GM04503 (cell line): ENCODE measurements at places on chromosomes 2 and 18.

DNA sequence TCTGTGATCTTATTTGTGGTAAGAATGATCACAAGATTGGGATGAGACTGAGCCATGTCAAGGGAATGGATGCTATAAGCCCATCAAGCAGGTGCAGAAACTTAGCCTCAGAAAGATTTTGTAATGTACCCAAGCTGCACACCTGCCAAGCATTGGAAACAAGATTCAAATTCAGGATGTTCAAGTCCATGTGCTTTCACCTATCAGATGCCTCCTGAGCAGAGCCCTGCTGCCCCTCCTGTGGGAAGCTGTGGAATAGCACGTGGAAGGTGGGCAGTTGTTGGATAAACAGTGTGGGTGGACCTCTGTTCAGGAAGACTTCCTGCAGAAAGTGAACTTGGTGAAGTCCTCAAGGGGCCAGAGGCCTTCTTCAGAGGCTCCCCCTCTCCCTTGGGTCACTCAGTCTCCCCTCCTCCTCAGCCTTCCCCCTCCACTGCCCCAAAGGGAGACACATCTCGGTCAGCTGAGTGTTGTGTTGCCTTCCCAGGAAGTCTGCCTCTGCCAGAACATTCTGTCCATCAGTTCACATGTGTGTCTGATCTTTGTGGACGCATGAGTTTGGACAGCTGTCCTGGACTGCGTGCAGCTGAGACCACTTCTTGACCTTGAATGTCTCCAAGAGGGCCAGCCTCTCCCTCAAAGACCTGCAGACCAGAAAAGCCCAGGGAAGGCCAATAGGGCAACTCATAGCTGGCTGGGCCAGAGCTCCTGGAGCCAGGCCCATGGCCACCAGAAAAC lies 186.1 kb downstream of the INHBB start:
- DNase-seq, result no peak

GRCh38 chr2:149857344-149857743 lies 269.8 kb upstream of the MMADHC start:
- no peak for DNase-seq

DNA sequence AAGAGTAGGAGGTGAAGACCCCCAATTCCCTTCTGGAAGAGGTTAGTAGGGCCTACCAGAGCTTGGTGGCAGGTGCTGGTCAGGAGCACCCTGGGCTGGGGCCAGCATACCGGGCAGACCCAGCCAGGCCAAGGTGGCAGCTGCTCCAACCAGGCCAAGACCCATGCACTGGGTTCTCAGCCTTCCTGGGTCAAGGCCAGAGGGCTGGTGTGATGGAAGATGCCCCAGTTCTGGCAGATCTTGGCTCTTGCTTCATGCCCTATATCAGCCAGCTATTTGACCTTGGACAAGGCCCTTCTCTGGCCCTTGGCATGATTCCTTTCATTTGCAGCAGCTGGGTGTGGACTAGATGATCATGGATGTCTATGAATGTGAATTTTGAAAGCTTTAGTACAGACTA lies 57.7 kb downstream of the PRKCE start:
- DNase-seq, result no peak

GRCh38 chr2:223863491-223863890 lies 26.1 kb upstream of the AP1S3 start:
- DNase-seq, result no peak

GRCh38 chr2:20471902-20472559 lies 25.2 kb downstream of the RHOB start:
- no peak for DNase-seq

DNA sequence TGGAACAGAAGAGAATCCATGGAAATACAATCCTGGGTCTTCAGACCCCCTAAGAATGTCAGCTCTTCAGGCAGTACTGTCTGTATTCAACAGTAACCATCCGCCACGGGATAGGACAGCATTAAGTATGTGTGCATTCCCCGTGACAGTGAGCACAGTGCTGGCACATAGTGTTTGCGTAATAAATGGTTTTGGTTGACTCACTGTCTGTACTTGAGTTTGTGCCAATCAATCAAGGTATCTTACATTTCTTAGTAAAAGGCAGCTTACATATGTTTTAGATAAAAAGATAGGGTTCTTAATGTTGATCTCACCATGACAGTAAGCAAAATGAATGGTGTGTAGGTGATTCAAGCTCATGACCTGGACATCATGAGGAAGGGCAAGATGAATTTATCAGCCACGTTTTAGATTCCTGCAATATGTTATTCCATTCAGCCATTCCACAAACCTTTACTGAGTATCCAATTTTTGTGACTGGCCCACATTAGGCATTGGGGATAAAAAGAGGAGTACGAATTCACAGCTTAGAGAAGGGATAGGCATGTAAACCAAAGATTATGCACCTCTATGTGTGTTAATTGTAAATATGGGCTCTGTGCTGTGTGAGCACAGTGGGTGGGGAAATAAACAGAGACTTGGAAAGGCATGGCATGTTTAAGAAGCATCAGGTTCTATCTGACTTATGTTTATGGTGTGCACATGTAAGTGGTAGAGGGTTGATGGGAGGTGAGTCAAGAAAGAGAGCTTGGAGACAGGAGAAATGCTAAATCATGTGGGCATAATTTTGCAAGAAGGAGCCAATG lies 258.8 kb downstream of the SLC8A1 start:
- no peak for DNase-seq

- no peak for DNase-seq
Measured at GRCh38 chr2:220420820-220421219, 793.4 kb downstream of the SLC4A3 start.

- DNase-seq, result no peak
Measured at GRCh38 chr2:184004289-184004947, 593.9 kb upstream of the ZNF804A start.

DNA sequence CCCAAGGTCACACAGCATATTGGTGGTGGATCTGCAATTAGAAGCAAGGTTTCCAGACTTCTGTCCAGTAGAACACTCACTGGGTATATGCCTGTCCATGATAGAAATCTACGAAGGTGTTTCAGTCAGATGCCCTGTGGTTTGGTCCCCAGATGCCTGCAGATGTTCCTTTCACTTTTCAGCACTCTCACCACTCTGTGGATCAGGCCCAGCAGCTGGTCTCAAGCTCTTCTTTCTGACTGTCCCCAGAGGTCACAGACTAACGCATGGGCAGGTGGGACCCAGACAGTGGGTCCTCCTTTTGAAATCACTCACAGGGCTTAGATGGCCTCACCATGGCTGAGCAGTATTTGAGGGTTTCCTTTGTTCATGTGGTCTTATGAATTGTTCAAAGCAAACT lies 376.5 kb downstream of the ALK start:
- DNase-seq, result no peak

GRCh38 chr2:40758401-40759155 lies 306.7 kb upstream of the SLC8A1 start:
- DNase-seq, result no peak

- no peak for DNase-seq
Measured at GRCh38 chr18:43539862-43540261, 262.6 kb upstream of the SYT4 start.

DNA sequence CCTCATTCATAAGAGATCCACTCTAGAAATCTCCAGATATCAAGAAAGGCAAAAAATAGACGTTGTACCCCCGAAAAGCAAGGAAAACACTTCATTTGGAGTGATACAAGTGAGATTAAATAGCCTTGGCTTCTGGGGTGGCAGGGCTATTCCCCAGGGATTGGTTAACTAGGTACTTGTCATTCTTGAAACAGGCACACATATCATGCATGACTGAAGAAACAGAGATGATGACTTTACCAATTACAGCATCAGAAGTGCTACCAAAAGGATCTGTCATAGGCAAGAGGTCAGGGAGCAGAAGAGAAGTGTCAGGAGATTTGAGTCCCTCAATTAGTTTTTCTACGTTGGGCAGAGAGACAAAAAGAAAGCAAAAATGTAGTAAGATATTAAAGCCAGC lies 45.2 kb upstream of the NFU1 start:
- no peak for DNase-seq

GRCh38 chr18:50749945-50750344 lies 69.9 kb downstream of the MRO start:
- DNase-seq, result no peak

- DNase-seq, result no peak
Measured at GRCh38 chr2:53863538-53864227, 3.9 kb upstream of the GPR75 start.

DNA sequence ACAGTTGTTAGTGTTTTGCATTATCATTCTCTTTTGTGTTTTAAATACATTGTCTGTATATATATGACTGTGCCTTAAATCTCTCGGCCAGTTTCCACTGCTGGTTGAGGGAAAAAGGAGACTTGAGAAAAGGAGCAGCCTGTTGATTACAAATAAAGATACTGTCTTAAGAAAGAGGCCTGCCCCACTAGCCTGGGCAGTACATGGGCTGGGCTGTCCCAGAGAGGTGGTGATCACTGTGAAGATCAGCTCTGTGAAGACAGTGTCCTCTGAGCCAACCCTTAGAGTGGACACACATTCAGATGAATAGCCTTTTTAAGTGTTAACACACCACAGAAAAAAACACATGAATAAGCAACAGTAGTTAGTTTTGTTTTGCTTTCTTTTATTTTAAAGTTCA lies 10.0 kb upstream of the OTX1 start:
- DNase-seq, result no peak

- no peak for DNase-seq
Measured at GRCh38 chr2:172094294-172095145, 8.2 kb downstream of the DLX2 start.

DNA sequence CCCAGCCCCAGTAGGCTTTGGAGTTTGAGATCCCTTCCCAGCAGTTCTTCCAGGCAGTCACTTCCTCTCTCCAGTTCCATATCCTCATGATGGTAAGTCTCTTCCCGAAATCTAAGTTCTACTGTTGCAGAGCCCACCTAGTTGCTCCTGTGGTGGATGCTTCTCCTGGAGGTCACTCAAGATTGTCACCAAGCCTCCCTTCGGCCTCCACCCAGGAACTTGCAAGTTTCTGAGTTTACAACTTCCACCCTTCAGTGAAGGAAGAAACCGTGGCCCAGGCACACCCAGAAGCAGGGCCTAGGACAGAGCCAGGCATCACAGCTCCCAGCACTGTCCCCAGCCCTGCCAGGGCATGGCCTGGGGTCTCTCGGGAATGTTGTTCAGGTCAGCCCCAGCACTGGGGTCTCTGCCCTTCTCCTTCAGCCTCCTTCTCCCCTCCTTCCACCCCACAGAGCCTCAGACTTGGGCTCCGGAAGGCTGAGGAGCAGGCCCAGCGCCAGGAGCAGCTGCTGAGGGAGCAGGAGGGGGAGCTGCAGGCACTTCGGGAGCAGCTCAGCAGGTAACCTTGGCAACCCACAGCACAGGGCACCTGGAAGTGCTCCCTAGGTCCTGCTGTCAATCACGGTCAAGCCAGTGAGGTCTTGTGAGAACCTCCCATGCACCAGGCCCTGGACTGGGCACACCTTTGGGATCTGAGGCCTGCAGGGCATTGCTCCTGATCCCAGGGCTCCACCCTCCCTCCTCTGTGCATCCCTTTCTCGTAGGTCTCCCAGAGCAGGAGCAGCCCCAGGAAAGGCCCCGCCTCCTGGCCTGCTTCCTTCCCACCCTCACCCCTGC lies 7.1 kb downstream of the RUFY4 start:
- no peak for DNase-seq

GRCh38 chr2:30732876-30733275 lies 74.4 kb downstream of the CAPN13 start:
- DNase-seq, result no peak

DNA sequence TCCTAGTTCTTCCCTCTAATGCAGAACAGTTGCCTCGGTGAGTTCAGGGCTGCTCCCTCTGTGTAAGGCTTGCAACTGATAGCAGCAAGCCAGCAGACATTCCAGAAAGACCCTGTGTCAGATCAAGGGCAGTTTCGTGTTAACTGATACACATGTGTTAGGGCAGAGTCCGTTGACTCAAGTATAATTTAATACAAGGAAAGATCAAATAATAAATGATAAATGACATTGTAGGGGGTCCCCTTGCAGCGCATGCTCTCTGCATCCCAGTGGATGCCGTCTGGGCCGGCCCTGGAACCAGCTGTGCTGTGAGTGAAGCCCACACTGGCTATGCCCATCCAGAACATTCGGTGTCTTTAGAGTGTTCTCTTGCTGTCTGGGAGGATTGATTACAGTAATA lies 180.3 kb downstream of the AGAP1 start:
- DNase-seq, result no peak

- peak; percentile 17 for DNase-seq
Measured at GRCh38 chr2:24613154-24613814, 122.2 kb downstream of the NCOA1 start.

- DNase-seq, result no peak
Measured at GRCh38 chr2:11551569-11552259, 17.9 kb downstream of the GREB1 start.

DNA sequence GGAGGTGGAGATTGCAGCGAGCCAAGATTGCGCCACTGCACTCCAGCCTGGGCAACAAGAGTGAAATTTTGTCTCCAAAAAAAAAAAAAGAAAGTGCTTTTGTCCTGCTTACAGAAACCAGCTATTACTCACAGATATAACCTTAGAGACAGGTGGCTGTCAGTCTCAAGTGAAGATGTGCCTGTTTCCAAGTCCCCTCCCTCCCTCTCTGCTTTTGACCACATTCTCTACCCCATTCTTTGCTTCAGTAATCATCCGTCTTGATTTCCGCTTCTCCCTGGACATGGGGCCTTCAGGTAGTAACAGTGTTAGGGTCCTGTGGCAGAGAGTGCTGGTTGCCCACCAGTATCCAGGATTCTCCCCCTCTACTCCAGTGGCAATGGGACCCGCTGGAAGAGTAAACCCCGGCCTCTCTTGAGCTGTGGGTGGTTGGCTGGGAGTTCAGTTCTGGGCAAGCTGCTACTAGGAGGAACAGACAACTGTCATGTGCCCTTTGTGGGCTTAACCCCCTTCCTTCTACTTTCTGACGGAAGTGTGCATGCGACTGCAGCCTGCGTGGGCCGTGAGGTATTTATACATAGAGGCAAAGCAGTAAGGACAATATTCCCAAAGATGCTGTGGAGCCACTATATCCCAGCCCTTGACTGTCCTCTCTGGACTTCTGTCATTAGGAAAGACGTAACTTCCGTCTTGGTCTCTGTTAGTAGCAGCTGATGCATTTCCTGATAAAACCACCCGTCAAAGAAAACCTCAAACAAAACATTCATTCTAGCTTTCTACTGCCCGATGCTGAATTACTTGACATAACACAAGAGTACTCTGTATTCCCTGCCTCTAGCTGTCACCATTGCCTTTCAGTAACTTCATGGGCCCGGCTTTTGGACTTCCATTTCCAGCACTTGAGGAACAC lies 17.8 kb downstream of the PDCL3 start:
- no peak for DNase-seq

DNA sequence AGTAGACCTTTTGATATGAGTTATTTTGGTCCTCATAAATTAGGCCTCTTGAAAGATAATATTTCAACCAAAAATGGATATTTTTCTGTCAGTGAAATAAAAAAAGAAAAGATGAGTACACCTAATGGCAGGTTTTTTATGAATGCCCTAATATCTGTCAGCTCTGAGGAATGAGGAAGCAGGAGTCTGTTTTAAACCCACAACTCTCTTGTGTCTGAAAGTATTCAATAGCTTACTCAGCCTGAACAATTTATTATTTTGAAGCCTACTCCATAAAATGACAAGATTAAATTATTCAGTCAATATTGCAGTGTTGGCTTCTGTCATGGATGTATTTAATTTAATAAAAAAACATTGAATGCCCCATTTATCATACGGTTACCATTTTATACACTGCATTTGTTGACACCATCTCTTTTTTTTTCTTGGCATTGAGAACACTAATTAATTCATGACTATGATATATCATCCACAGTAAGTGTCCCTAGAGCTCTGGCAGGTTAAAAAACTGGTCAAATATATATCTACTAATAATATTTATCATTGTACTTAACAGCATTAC lies 548.2 kb downstream of the CBLN2 start:
- DNase-seq, result no peak
